ENCODE measurements at places on chromosomes 3 and 15. TPM values are rescaled to one million over a fixed set of nuclear protein-coding genes. Genes with fewer than 3 reads are reported as not detected.

DNA sequence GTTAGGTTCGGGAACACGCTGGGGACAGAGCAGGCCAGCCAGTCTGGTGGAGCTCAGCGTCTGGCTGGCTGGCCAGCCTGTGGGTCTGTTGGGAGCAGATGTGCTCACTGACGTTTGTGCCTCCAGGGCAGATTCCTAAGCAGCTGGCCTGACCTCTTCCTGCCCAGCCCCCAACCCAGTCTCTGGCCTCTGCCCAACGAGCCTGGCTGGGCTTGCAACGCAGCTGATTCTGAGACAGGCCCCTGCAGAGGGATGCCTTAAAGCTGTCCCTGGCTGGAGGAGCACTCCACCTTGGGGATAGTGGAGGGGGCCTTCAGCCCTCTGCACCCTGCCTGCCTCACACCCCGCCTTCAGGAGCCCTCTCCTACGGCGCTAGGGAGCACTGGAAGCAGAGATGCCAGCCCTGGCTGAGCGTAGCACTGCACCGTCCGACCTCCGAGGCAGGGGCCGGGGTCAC is 46.0 kb downstream of the KLF13 start:
- H3K4me1 ChIP-seq, result peaks cover 30% of the 10 kb centered on the region
- no peak overlapping the region for H3K27ac ChIP-seq
- H3K36me3 ChIP-seq, result peaks cover 1% of the 10 kb centered on the region
- no peaks in the 10 kb centered on the region for H3K27me3 ChIP-seq
- no peak for DNase-seq

Gene CELF6
- total RNA-seq, result 5.3 TPM

Gene ITIH4
- total RNA-seq, result 38.5 TPM

Gene C3orf18
- 14.2 TPM for total RNA-seq

Gene SCN11A
- total RNA-seq, result 0.24 TPM

Gene COL8A1
- 0.12 TPM for total RNA-seq
